Hematopoietic multipotent progenitor cell treated with erythropoietin and hydrocortisone succinate and interleukin-3 and kit ligand, for 15 days (in vitro differentiated cells): ENCODE measurements at places on chromosomes 4 and X.

GRCh38 chrX:27675493-27675892, 85.3 kb downstream of the DCAF8L2 start:
- no peak for DNase-seq

DNA sequence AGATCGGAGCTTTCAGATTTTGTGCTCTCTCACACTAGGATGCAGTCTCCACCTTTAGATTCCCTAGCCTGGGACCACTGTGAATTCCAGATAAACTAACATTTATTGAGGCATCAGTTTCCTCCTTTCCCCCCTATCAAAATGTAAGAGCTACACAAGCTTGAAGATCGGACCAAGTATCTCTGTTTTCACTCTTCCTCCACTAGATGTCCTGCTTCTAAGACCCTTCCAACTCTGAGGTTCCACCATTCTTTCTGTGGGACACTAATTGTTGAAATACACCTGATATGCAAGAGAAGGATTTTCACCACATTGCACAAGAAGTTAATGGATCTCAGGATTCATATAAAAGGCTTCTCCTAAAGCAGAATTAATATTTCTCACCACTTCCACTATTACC, 43.0 kb upstream of the PHOX2B start:
- DNase-seq, result no peak

DNA sequence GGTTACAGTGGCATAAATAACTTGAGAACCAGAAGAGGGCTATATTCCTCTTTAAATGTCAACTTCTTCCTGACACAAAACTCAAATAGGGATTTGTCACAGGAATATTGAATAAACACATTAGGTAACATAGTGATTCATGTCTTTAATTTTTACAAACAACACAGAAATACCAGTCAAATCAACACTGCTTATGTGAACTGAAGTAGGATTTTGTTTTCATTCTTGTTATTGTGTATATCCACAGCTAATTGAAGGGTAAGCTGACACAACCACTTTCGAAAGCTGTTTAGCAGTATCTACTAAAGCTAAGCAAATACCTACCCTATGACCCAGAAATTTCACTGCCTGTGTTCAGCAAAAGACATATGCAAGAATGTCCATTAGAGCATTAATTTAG, 120.4 kb upstream of the EOLA2 start:
- no peak for DNase-seq

DNA sequence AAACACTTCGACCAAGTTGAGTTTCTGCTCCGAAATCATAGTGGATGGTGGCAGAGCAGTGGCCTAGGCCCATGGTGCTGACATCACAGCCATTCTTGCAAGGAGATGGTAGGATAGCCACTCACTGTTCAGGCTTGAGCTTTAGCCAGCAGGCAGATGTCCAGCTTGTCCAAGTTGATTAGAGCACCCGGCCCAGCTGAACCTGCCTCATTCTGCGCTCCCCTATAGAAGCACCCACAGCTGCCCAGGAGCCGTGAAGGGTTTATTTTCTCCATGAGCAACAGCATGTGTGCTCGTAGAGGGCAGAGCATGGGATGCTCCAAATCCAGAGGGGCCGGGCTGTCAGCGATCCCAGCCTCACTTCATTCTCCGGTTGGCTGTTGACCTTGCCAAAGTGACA, 16.2 kb downstream of the PIGG start:
- DNase-seq, result no peak

DNA sequence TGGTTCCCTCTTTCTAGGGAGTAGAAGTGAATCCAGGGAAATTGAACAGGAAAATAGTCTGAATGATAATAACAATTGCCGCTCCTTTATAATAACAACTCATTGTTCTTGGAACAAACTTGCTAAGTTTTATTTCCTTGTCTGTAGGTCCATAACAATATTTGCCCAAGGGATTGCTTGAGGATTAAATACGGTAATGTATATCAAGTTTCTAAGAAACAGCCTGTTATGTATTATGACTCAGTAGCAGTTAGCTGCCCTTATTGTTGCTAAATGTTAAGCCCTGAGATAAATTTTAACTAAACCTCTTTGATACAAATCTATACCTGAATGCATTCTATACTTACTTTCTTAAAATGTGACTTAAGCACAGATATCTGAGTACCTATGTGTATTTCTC, 215.9 kb upstream of the AADAT start:
- no peak for DNase-seq

- DNase-seq, result no peak
Measured at GRCh38 chr4:104870495-104871233, 276.0 kb upstream of the TET2 start.

DNA sequence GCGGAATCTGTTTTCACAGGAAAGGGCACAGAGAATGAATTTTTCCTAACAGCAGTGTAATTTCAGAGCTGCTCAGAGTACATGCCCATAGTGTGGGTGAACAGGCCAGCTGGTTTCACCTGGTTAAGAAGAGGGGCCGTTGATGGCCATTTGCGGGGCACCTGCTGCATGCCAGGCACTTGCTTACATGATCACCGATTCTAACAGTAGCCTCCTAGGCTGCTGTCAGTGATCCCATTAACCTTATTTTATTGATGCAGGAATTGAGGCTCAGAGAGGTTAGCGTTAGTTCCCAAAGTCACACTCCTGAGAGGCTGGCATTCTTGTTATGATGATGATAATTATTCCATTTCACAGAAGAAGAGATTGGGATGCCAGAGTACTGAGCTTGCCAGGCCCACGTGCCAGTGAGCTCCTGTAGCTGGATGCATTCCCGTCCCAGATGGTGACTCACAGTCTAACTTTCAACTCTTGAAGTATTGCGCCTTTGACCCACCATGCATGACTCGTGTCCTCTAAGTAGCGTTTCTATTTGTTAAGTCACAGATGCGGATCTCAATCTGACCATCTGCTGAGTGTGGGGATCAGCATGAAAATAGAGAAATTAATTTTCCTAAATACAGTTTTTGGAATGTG, 76.5 kb downstream of the PSAPL1 start:
- no peak for DNase-seq

- no peak for DNase-seq
Measured at GRCh38 chr4:12701384-12701783, 782.8 kb downstream of the RAB28 start.

- no peak for DNase-seq
Measured at GRCh38 chr4:14115106-14115505, 487.6 kb upstream of the BOD1L1 start.

DNA sequence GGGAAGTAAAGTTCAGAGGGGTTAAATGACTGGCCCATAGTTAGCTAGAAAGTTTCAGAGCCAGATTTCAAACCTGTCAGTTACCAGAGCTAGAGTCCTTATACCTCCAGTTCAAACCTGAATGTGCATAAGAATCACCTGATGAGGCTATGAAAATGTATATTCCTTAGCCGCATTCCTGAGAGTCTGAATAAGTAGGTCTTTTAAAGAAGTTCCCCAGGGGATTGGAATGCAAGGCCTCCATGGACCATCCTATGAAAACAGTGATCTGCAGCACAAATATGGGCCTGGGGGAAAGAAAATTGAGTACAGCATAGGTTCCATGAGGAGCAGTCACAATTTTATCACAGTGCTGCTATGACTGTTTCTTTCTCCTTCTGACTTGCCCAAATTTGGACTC, 263.9 kb upstream of the CXorf66 start:
- no peak for DNase-seq

DNA sequence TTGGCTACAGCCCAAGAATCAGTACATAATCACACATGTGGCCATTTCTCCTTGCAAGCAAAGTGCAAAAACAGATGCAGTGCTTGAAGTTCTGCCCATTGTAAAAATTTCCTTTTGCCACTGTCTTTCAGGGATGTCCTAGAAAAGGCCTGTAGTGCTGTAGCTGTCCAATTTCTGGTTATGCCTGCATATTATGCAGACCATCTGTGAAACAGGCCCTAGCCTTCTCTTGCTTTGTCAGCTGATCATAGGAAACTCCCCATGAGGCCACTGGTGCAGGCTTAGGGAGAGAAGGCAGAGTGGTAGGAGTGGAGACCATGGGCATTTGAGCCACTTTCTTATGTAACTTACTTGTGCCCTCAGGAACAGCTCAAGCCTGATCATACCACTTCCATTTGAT, 130.4 kb upstream of the GABRA2 start:
- DNase-seq, result no peak

DNA sequence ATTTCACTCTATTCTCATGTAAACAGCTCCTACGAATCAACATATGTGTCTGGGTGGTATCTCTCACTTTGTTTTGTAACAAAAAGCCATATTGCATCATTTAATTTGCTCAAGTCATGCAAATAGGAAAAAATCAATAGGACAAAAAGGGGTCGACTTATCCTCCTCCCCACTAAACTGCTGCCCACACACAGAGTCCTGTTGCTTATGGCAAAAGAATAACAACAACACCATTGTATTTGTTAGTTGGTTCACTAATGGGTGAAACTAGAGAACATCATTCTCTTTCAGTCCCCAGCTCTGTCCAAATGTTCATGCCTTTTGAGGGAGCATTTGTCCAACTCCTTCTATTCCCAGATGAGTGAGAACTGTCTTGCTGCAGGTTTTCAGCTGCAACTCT, 2.1 kb downstream of the HHIP start:
- DNase-seq, result no peak

DNA sequence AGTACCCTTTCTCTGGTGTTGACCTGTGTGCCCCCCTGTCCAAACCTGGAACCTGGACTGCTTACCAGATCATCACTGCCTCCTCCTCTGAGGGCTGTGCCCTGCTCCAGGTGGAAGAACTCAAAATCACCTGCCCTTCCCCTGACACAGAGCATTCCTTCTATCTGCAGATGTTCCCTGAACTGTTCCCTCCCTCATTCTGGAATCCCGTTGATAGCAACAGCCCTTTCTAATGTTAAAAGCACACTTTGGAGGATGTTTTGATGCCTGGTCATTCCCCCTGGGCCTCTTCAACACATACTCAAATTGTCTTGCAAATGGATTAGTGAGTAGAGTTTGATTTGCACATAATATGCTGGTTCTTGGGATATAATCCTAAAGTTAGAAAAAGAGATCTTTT, 225.8 kb downstream of the FGF13 start:
- DNase-seq, result no peak

DNA sequence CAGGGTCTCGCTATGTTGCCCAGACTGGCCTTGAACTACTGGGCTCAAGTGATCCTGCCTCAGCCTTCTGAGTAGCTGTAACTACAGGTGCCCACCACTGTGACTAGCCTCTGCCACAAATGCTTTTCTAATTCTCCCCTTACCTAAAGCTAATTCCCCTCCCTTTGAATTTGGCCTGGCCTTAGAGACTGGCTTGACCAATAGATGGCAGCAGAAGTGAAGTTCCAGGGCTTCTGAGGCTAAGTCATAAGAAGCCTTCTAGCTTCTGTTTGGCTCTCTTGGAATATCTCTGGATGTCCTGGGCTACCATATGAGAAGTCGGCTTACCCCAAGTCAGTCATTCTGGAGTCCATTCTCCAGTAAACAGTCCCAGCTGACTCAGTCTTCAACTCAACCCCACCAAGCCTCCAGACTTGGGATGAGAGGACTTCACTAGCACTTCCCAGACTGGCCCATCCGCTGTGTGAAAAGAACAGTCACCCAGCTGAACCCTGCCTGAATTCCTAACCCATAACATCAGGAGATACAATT, 61.0 kb downstream of the HPRT1 start:
- peak; percentile 30 for DNase-seq

GRCh38 chr4:128519163-128519830, 231.7 kb upstream of the PGRMC2 start:
- no peak for DNase-seq

- no peak for DNase-seq
Measured at GRCh38 chr4:48114412-48114811, 19.6 kb downstream of the TXK start.

GRCh38 chrX:150463566-150463965, 100.4 kb downstream of the MAMLD1 start:
- DNase-seq, result no peak
